Endothelial cell (in vitro differentiated cells): ENCODE measurements at places on chromosomes 1 and 21.

GRCh38 chr1:208759255-208759654 is 515.1 kb upstream of the PLXNA2 start:
- DNase-seq, result no peak

GRCh38 chr1:219143735-219144134 is 29.9 kb upstream of the LYPLAL1 start:
- no peak for DNase-seq

- no peak for DNase-seq
Measured at GRCh38 chr21:42509244-42509643, 4.4 kb upstream of the SLC37A1 start.

- no peak for DNase-seq
Measured at GRCh38 chr1:228917755-228918154, 182.5 kb downstream of the RHOU start.

GRCh38 chr1:52156460-52156859 is 14.6 kb downstream of the ZFYVE9 start:
- no peak for DNase-seq

GRCh38 chr1:75237316-75237715 is 103.1 kb downstream of the LHX8 start:
- no peak for DNase-seq

DNA sequence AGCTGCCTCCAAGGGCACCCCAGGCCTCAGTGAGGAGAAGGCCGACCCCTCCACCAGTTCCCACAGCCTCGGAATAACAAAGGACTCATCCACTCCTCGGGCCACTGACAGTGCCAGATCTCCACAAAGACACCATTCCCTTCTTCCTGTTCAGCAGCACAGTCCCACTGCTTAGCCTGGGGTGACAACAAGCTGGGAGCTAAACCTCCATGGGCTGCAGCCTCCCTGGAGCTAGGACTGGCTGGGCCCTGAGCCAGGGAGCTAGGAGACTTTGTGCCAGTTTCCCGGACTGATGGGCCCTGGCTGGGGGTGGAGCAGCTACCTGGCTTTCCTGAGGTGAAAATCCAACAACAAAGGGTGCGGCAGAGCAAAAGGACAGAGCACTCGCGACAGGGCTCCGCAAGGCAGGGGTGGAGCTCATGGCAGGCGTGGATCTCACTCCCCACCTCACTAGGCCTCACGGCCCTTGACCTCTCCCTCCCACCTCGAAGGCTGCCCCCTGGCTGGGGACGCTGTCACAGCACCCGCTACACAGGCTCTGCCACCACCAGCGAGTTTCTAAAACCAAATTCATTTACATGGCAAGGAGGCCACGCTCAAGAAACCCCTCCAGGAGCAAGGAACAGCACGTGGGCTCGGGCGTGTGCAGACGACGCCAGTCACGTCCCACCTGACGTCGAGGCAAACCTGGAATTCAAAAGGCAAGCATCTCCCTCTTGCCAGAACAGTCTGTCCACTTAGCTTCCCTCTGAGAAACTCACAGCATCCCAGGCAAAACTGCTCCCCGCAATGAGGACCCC is 13.8 kb downstream of the SLC35E2B start:
- peak; percentile 73 for DNase-seq

GRCh38 chr1:202968895-202969295 is 1.8 kb upstream of the CYB5R1 start:
- DNase-seq, result peak; percentile 55

DNA sequence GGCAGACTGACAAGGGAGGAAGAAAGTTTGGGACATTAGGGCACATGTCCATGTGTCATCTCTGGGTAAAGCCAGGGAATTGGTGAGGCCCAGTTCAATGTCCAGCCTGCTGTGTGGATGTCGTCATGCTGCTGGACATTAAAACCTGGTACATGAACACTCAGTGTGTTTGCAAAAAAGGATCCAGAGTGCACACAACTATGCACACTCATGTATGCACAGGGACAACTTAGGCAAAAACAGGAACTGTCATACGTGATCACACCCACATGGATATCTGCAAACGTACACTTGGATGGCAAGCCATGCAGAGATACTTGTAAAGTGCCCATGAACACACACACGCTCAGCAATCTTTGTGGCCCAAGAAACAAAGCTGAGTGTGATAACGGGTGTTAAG is 47.9 kb upstream of the NEK2 start:
- no peak for DNase-seq

DNA sequence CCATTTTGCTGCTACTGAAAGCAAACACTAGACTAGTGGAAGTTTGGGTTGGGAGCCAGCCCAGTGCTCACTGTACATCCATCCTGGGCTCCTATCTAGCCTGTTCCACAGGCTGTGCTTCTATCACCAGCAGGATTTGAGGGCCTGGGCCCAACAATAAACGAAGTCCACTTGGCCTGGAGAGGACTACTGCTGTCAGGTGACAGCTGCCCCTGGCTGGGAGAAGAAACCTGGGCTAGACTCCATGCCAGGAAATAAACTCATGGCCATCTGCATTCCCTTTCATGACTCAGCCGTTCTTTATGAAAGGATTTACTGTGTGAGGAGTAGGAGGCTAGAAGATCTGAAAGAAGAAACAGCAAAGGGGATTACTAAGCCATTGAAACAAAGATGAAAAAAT is 35.5 kb downstream of the COLGALT2 start:
- no peak for DNase-seq

GRCh38 chr1:17629460-17629859 is 90.0 kb downstream of the ARHGEF10L start:
- peak; percentile 41 for DNase-seq

GRCh38 chr21:18155508-18156193 is 89.0 kb upstream of the CHODL start:
- no peak for DNase-seq

DNA sequence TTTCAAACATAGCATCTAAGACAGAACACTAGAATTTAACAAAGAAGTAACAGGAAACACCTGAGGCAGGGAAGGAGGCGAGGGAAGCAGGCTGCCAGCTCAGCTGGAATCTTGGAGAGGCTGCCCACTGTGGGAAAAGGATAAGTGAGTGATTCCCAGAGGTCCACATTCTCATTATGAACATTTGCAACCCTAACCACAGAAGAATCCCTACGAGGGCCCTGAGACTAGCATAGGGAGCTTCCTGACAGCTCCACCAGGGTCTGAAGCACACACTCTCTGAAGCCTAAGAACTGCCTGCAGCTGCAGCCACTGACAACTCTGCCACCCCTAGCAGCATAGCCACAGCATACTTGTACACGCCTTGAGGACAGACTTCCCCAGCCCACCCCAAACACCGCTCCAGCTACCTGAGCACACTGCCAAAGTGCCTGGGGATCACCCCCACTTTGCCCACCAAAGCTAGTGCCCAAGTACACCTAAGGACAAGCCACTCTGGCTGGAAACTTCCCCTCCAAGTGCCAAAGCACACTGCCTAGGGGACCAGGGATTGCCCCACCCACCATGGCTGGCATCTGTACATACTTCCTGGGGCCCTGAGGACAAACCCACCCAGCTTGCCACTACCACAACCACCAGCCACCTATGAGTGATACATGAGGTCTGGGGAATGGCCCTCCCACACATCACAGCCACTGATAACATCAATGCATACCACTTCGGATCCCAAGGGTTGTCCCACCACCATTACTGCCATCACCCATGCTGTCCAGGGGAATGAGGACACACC is 76.6 kb upstream of the GUCA2A start:
- DNase-seq, result peak; percentile 34

GRCh38 chr1:16258591-16259135 is 21.7 kb upstream of the CPLANE2 start:
- DNase-seq, result no peak

DNA sequence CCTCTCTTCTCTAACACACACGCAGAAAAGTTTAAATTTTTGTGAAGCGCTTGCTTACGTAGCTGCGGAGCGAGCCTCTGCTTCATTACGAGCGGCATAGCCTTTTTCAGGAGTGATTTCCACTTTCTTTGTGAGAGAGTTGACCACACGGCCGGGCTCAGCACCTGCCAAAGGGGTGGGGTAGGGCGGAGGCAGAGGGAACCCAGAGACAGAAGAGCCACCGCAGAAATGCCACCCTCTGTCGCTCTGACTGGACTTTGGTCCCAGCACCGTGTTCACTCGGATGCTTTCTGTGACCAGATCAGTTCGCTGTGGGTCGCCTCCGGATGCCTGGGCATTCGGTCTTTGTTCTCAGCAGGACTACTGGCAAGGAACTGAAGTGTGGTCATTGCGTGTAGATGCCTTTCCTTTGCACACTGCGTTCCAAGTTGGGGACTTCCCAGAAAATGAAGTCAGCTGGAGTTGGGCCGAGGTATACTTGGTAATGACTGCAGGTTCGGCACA is 883 bp downstream of the CHODL start:
- peak; percentile 16 for DNase-seq

- no peak for DNase-seq
Measured at GRCh38 chr1:216169351-216169750, 253.9 kb downstream of the USH2A start.

- no peak for DNase-seq
Measured at GRCh38 chr1:74583397-74583796, 71.0 kb upstream of the LRRC53 start.

DNA sequence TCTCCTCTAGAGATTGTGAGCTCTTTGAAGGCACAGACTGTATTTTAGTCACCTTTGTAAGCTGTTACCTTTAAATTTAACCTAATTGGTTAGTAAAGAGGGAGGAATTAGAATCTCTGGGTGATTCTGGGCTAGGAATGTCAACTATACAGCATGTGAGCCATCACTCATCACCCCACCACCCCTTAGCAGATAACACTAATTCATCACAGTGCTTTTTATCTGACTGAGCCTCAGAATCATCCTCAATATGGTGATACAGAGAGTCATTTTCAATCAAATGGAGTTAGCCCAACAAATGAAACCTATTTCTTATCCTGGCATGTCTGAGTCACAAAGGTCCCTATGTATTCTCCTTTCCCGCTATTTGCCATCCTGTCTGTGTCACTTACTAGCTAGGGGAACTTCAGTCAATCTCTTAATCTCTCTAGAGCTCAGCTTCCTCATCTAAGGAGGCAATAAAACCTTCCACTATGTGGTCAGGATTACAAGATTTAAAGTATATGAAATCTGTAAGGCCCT is 13.3 kb downstream of the KCNJ10 start:
- DNase-seq, result no peak

- DNase-seq, result no peak
Measured at GRCh38 chr1:155282488-155283091, 5.3 kb downstream of the HCN3 start.

DNA sequence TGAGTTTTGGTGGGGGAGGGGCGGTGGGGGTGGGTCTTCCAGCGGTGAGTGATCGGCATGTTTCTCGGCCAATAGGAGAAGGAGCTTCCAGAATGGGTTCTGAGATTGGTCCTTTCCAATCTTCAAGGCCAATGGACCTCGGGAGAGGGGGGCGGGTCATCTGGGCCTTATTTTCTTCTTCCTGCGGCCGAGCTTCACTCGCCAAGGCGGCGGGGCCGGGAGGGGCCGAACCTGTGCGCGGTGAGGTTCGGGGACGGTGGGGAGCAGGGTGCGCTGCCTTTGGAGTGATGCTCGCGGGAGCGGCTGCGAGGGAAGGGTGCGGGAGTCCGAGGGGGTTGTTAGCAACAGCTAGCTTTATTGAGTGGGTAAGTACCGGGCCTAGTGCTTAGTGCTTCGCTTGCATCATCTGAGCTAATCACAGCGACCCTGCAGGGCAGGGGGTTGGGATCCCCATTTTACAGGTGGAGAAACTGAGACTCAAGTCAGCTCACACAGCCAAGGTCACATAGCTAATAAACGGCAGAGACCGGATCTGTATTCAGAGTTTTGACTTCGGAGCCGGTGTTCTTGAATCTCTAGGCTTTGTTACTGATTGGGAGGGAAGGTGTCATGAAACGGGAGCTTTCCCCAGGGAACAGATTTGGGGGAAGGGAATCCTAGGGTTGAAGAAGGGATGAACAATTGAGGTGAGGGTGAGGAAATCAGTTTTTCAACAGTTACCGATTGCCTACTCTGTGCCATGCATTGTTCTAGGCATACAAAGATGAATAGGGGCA is 549 bp downstream of the KDM4A start:
- DNase-seq, result peak; percentile 87

- DNase-seq, result no peak
Measured at GRCh38 chr21:31726407-31726806, 5.5 kb downstream of the SCAF4 start.

DNA sequence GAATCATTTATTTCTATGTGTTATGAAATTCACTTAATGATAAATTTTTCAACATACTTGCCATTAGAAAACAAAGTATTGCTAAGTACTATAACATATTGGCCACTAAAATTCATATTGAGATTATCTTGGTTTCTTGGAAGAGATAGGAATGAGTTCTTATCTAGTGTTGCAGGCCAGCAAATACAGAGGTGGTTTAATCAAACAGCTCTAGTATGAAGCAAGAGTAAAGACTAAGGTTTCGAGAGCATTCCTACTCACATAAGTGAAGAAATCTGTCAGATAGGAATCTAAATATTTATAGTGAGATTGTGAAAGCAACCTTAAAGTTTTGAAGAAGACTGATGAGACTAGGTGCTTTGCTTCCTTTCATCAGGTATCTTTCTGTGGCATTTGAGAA is 37.9 kb upstream of the FOXE3 start:
- DNase-seq, result no peak

GRCh38 chr1:22126531-22126930 is 16.4 kb downstream of the WNT4 start:
- DNase-seq, result no peak

- no peak for DNase-seq
Measured at GRCh38 chr21:38898422-38899096, 92.8 kb downstream of the ETS2 start.

DNA sequence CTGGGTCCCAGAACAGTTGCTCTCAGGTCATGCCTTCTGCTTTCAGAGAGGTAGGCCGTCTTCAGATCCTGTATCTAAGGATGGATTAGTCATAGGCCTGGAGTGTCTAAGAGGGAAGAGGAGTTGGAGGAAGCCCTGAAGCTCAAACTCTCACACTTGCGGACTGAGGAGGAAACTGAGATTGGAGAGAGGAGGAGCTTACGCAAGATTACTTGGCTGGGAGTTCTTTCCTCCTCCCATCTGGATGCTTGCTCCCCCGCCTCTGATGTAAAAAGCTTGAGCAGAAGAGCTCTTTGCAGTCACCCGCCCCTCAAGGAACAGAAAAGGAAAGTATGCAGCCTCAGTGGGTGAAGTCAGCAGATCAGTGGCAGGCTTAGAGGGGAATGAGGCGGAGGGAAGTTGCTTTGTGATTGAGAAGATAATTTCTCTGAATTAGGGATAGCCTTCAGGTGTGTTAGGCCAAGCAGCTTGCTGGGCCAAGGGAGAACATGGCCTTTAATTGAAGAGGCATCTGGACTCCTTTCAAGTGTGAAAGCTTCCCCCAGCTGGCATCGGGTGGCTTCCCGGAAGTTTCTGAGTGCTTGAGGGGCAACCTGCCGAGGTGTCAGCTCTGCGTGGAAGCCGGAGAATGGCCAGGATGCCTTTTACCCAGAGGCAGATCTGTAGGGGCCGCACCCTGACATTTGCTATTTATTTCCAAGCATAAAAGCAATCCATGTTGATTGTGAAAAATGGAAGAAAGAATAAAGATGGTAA is 6.6 kb downstream of the ADORA1 start:
- no peak for DNase-seq

- no peak for DNase-seq
Measured at GRCh38 chr1:16720351-16721223, 19.7 kb upstream of the RNU1-4 start.

- no peak for DNase-seq
Measured at GRCh38 chr1:227299688-227300087, 18.6 kb downstream of the CDC42BPA start.
